ENCODE measurements at places on chromosomes 4 and X.

GRCh38 chr4:152937336-152938236 lies 1.5 kb downstream of the FHDC1 start:
- peak; percentile 41 for DNase-seq

GRCh38 chr4:119897260-119897659 lies 169.4 kb downstream of the MAD2L1 start:
- no peak for DNase-seq

- no peak for DNase-seq
Measured at GRCh38 chr4:83323136-83323535, 11.5 kb downstream of the HPSE start.

GRCh38 chr4:38493066-38493465 lies 170.9 kb upstream of the KLF3 start:
- no peak for DNase-seq

DNA sequence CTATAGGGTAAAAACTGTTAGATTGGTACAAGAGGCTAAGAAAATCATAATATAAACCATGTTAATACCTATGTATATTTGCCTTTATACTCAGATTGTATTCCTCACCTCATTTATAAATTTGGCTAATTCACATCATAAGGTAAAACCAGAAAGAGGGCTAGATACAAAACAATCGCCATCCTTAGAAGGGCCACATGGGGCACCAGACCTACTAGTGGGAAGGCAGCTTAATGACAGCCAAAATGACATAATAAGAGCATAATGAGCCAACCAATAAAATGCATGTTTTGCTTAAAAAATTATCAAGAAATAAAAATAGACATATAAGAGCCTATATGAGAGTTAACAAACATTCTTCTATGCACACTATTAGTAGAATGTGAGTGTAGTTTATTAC lies 107.3 kb upstream of the PRDX4 start:
- DNase-seq = no peak

DNA sequence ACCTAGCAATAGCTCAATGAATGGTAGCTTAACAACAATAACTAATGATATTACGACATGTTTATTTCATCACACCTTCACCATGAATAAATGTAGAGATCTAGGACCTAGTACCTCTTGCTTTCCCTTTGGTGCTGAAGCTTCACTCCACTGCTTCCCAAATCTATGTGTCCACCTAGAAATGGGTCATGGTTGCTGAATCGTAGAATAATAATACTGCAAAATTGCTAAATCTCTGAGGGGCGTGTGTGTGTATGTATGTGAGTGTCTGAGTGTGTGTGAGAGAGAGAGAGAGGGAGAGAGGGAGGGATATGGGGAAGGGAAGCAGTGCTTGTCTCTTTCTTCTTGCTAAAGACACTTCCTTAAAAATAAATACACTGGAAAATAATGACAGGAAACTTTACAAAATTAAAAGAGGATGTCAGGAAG lies 109.3 kb upstream of the BMP2K start:
- no peak for DNase-seq

DNA sequence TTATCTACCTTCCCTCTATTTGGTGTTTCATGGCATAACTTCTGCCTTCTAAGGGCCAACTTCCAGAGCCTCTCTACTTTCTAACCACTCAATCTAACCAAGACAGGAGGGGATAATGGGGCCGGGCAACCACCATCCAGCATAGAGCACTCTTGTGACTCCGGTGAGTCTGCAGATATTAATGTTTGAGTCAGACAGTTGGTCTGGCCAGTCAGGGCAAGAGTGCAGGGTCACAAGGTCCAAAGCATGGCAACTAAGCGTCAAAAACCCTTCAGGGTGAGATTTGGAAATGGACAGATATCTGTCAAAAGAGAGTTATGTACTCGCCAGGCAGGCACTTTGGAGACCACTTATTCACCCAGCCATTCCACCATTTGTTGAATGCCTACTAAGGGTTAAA lies 105.0 kb downstream of the PALLD start:
- DNase-seq = no peak

- DNase-seq = peak; percentile 18
Measured at GRCh38 chr4:2400841-2401609, 17.4 kb downstream of the ZFYVE28 start.

DNA sequence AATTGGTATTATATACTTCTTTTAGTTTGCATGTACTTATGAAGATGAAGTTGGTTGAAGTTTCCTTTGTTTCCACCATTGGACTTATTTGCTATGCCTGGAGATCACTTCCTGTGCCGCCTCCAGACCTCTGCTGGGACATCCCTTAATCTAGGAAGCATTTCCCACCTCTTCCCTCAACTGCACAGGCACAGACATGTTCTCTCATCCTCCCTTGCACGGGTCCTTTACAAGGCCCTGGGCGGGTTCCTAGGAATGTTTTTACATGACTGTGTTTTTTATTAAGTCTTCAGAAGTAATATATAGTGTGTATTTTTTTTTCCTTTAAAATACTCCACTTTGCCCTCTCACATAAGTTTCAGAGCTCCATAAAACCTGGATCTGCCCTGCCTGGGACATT lies 51.0 kb downstream of the TMEM131L start:
- no peak for DNase-seq

GRCh38 chr4:4315461-4316149 lies 25.6 kb downstream of the ZBTB49 start:
- no peak for DNase-seq

DNA sequence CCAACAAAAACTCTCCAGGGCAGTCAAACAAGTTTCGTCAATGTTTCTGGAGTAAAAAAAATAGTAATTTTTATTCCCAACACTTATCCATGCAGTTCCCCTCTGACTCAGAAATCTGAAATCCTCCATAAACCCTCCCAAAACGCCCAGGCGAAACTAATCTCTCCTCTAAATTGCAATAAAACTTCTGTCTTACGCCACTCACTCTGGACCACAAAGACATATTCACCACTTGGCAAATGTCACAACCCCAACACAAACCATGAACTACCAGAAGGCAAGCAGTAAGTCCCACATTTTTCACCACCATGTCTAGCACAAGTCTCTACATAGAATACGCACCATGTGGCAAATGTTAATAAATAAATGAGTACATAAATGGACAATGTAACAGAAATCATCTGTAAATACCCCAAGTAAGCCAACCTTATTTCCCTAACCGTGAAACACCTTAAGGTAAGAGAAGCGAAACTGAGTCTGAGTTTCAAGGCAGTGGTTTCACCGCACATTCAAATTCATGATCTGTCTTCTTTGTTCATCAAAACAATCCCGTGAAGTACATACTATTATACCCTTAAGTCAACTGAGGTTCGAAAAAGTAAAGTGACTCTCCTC lies 1.6 kb downstream of the PAPSS1 start:
- no peak for DNase-seq

GRCh38 chr4:2183394-2183793 lies 58.5 kb downstream of the HAUS3 start:
- DNase-seq = no peak

- peak; percentile 86 for DNase-seq
Measured at GRCh38 chr4:1579901-1580691, 104.0 kb downstream of the FAM53A start.

DNA sequence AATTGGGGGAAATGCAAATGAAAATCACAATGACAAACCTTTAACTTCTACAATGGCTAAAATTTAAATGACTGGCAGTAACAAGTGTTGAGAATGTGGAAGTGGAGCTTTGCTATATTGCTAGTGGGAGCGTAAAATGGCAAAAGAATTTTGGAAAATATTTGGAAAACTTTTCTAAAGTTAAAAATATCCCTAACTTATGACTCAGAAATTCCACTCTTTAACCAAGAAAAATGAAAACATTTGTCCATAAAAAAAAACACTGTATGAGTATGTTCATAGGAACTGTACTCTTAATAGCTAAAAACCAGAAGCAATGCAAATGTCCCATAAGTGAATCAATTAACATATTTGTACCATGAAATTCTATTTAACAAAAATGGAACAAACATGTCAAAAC lies 3.6 kb downstream of the TBCK start:
- no peak for DNase-seq

- no peak for DNase-seq
Measured at GRCh38 chr4:72846280-72847111, 223.0 kb downstream of the COX18 start.

DNA sequence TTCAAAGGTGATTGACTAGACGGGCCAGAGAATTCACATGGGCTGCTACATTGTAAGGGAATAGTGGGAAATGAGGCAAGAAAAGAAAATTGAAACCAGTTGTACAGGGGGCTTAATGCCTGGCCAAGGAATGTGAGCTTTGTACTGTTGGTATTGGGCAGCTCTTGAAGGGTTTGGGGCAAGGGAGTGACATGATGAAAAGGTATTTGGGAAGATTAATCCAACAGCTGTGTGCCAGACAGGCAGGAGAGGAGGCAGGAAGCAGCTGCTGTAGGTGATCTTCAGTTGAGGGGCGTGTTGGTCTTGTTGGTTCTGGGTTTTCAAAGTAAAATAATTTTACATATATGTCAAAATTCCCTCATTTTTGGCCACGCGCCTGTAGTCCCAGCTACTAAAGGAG lies 384.5 kb upstream of the TENM3 start:
- no peak for DNase-seq

DNA sequence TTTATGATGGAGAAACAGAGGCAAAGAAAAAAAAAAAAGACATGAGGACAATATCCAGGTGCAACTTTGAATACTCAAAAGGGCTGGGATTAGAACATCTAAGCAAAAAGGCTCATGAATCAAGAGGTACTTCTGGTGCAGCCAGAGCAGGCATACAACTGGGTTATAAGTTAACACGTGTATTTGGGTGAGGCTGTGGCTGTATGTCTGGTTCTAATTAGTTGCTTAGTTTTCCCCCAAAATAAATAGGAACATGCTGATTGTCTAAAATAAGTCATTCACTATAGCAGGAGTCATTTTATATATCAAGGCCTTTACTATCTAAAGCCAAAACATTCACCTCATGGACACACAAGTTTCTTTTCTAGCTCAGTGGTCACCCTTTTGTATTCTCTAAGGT lies 20.2 kb downstream of the NHS start:
- DNase-seq = no peak

DNA sequence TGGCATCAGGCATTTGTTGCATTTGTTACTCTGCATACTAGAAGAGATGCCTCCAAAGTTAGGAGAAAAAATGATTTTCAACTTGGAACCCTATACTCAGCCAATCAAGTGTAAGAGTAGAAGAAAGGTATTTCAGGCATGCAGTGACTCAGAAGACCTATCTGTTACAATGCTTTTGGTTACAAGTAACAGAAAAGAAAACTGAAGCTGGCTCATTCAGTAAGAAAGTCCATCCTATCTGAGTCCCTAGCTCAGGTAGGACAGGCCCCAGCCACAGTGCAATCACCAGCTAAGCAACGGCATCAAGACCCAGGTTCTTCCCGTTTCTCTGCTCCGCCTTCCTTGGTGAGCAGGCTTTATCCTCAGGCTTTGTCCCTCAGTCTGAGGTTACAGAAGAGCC lies 23.3 kb downstream of the MECP2 start:
- DNase-seq = no peak

- no peak for DNase-seq
Measured at GRCh38 chrX:47214435-47215077, 3.9 kb upstream of the CDK16 start.

- no peak for DNase-seq
Measured at GRCh38 chrX:101999644-102000539, 68.1 kb upstream of the ZMAT1 start.

- no peak for DNase-seq
Measured at GRCh38 chr4:99324979-99325378, 3.8 kb upstream of the ADH1B start.

GRCh38 chr4:39865280-39865679 lies 112.4 kb downstream of the PDS5A start:
- no peak for DNase-seq

DNA sequence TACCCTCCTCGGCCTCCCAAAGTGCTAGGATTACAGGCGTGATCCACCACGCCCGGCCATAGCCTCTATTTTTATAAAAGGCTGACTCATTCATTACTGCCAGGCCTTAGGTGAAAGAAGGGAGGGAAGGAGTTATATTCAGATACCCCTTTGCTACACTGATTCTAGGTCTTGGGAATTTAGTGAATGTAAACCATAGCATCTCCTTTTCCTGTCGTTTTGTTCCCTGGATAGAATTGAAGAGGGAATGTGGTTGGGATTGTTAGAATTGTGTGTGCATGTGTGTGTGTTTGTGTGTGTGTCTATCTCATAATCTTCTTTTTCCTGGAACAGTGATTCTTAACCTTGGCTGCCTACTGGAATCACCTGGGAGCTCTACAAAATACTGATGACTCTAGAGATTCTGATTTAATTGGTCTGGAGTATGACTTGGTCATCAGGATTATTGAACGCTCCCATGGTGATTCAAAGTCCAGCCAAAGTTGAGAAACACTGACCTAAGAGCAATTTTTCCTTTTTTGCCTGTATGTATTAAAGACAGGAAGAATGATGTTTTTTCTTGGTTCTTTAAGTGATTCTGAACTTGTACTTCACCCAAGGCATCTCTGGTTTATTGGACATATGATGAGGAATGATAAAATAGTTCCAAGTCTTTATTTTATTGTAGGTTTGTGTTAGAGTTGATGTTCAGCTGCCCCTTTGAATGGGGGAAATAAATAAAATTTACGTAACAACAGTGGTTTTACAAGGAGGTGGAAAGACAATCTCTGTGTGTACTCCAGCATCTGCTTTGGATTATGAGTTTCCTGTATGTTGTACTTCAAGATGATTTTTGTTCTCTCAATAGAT lies 37.0 kb downstream of the NAP1L5 start:
- no peak for DNase-seq

DNA sequence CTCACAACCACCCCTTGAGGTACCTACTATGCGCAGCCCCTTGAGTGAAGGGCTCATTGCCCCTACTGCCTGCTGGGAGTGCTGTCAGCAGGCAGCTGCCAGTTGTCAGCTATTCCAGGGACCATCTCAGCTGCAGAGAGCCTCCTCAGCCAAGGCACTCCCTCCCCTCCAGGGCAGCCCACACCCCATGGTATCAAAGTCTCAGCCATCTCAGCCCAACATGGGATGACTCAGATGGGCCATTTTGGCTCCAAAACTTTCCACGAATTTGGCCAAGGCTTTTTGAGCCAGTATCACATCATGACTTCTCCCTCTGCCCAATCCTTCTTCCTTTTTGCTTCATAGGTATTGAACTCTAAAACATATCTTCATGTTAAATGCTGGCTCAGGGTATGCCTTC lies 61.4 kb upstream of the MAP3K15 start:
- DNase-seq = no peak

GRCh38 chrX:14032406-14032805 lies 2.7 kb upstream of the GEMIN8 start:
- peak; percentile 54 for DNase-seq

DNA sequence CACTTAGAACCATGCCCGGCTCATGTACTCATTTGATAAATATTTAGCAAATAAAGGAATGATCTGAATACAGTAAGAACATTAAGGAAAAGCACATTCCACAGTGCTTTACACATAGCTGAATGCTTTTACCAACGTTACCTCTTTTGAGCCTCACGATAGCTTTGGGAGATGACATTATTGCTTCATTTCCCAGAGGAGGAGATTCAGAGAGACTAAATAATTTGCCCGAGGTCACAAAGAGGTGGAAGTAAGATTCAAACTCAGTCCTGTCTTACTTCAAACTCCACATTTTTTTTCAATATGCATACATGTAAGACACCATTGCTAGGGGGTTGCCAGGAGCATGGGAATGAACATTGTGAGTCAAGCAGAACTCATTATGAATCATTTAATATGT lies 538.5 kb downstream of the BCOR start:
- DNase-seq = no peak

Measured in stimulated activated CD4-positive, alpha-beta T cell treated with anti-CD3 and anti-CD28 coated beads, Interleukin-15, amount 100 ng/mL, for 24 hours (primary cell).